Left ventricle myocardium inferior (tissue), 1 donor: ENCODE measurements at places on chromosomes 6 and 20. TPM values are rescaled to one million over a fixed set of nuclear protein-coding genes. Genes with fewer than 3 reads are reported as not detected.

The SRSF12 gene
- total RNA-seq = not detected

The BCAS1 gene
- total RNA-seq = not detected

The CNKSR3 gene
- total RNA-seq = 20.3 TPM

The FAM83C gene
- total RNA-seq = not detected

The DEFB129 gene
- not detected for total RNA-seq

The SLC17A1 gene
- total RNA-seq = not detected

The ABCF1 gene
- 38.8 TPM for total RNA-seq

The BPIFA1 gene
- not detected for total RNA-seq

The CALHM5 gene
- 2.1 TPM for total RNA-seq

The FILIP1 gene
- total RNA-seq = 173 TPM

- H3K4me1 ChIP-seq = no peaks in the 10 kb centered on the region
- H3K27me3 ChIP-seq = no peaks in the 10 kb centered on the region
- no peak for DNase-seq
- H3K4me3 ChIP-seq = no peak overlapping the region
Observed at GRCh38 chr6:120200853-120201252, 851.3 kb upstream of the MAN1A1 start.

- no peak overlapping the region for H3K4me3 ChIP-seq
- H3K4me1 ChIP-seq = no peaks in the 10 kb centered on the region
- H3K27me3 ChIP-seq = no peaks in the 10 kb centered on the region
- no peaks in the 10 kb centered on the region for H3K36me3 ChIP-seq
- no peak overlapping the region for H3K27ac ChIP-seq
Observed at GRCh38 chr6:127352524-127352923, 9.1 kb upstream of the ECHDC1 start.

DNA sequence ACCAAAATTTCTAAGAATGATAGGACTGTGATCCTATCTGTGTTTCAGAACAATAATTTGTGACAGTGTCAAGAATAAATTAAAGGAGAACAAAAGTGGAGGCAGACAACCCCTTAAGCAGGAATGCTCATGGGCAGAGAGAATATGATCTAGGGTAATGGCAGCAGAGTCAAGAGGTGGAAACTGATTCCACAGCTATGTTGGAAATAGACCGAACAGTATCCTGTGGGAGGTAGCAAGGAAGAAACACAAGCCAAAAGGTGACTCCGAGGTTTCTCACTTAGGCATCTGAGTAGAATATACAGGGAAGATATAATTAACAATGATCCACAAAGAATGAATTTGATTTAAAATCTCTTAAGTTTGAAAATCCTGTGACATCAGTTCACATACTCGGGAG, 100.5 kb downstream of the NRSN1 start:
- peaks cover 38% of the 10 kb centered on the region for H3K27me3 ChIP-seq
- H3K4me1 ChIP-seq = no peaks in the 10 kb centered on the region
- DNase-seq = no peak

DNA sequence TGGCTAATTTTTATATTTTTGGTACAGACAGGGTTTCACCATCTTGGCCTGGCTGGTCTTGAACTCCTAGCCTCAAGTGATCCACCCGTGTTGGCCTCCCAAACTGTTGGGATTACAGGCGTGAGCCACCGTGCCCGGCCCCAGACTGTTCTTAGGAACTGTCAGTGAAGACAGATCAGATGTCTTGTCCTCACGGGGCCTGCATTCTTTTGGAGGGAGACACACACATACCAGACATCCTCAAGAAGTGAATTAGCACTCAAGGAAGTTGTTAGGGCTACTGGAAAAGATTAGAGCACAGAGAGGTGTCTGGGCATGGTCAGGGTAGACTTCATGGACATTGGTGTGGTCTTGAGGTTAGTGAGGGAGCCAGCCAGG, 10.3 kb upstream of the LPIN3 start:
- H3K4me1 ChIP-seq = peaks cover 33% of the 10 kb centered on the region
- no peak for DNase-seq
- peak overlapping the region; percentile 87 for H3K27ac ChIP-seq
- H3K36me3 ChIP-seq = no peaks in the 10 kb centered on the region

DNA sequence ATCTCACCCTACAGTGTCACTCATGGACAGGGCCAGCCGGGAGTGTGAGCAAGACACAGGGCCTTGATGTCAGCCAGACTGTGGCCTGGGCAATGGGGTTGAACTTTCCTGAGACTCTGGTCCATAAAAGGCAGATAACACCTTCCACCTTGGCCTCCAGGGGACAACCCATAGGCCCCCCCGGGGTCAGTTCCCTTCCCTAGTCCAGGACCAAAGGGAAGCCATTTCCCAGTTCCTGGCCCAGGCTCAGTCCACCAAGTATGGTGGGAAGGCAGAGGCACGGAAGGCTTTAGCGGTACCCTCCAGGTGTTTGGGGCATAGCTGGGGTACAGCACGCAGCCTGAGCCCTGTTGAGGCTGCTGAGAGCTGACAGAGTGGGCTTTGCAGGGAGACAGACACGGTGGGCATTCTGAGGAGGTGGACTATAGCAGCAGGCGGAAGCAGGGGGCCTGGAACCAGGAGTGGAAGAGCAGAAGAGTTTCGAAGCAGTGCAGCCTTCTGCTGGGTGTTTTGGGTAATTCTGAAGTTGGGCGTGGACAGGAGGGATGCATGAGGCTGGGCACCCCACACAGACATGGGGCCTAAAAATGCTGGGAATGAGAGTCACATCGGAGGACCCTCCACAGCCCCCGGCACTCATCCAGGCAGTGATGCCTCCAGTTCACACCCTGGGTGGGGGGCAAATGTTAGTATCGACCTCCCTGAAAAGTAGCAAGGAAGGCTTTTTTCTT, 43.9 kb upstream of the CD93 start:
- no peaks in the 10 kb centered on the region for H3K36me3 ChIP-seq
- peaks cover 72% of the 10 kb centered on the region for H3K4me1 ChIP-seq
- H3K4me3 ChIP-seq = no peak overlapping the region
- no peak for DNase-seq
- H3K27ac ChIP-seq = peak overlapping the region; percentile 87

- H3K27ac ChIP-seq = peak overlapping the region; percentile 100
- H3K4me3 ChIP-seq = no peak overlapping the region
- H3K36me3 ChIP-seq = no peaks in the 10 kb centered on the region
- H3K4me1 ChIP-seq = peaks cover 49% of the 10 kb centered on the region
- DNase-seq = no peak
Observed at GRCh38 chr6:35717449-35718374, 19.1 kb upstream of the ARMC12 start.

DNA sequence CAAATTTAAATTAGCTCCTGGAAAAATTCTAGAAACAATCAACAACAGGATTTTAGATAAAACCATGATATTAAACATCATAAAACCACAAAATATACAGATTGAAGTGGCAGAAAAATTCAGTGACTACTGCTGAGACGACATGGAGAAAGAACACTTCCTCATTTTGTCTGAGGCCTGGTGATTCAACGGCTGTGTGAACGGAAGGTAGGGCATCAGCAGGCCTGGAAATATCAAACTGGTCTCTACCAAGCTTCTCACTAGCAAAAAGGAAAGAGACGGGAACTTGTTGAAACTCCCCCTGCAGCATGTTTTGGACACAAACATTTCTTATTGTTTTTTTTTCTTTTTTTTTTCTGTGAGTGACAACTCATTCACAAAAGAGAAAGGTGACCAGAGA, 58.0 kb upstream of the AHI1 start:
- DNase-seq = no peak
- H3K27ac ChIP-seq = no peak overlapping the region
- H3K27me3 ChIP-seq = no peaks in the 10 kb centered on the region
- no peaks in the 10 kb centered on the region for H3K4me1 ChIP-seq
- no peak overlapping the region for H3K4me3 ChIP-seq
- H3K36me3 ChIP-seq = no peaks in the 10 kb centered on the region

DNA sequence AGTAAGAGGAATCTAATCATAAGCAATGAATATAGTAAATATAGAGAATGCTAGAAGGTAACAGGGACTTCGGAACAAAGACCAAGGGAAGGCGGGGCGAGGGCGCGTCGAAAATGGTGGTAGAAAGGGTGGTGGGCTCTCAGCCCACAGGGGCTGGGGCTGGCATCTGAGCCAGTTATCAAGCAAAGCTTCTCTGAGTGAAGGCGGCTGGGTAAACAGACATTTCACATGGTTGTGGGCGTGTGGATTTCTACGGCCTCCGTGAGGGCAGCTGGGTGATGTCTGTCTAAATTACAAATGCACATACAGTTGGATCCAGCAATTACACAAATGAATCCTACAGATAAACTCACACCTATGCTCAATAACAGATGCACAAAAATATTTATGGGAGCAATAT, 56.6 kb downstream of the TOX2 start:
- H3K27me3 ChIP-seq = peaks cover 23% of the 10 kb centered on the region
- H3K4me1 ChIP-seq = no peaks in the 10 kb centered on the region
- no peaks in the 10 kb centered on the region for H3K36me3 ChIP-seq

DNA sequence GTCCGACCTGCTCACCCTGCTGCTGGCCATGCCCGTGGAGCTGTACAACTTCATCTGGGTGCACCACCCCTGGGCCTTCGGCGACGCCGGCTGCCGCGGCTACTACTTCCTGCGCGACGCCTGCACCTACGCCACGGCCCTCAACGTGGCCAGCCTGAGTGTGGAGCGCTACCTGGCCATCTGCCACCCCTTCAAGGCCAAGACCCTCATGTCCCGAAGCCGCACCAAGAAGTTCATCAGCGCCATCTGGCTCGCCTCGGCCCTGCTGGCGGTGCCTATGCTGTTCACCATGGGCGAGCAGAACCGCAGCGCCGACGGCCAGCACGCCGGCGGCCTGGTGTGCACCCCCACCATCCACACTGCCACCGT, 885 bp downstream of the NTSR1 start:
- H3K27me3 ChIP-seq = peaks cover 72% of the 10 kb centered on the region
- H3K27ac ChIP-seq = no peak overlapping the region
- no peaks in the 10 kb centered on the region for H3K36me3 ChIP-seq

GRCh38 chr6:158803733-158804143, 15.4 kb downstream of the EZR start:
- peak overlapping the region; percentile 24 for H3K4me3 ChIP-seq
- peaks cover 93% of the 10 kb centered on the region for H3K4me1 ChIP-seq
- H3K36me3 ChIP-seq = peaks cover 7% of the 10 kb centered on the region
- peak overlapping the region; percentile 80 for H3K27ac ChIP-seq
- DNase-seq = no peak
